Stimulated activated CD4-positive, alpha-beta T cell treated with anti-CD3 and anti-CD28 coated beads, TNF-alpha, amount 100 ng/mL, for 1 hour (primary cell): ENCODE measurements at places on chromosomes 13 and 19.
A peak's percentile ranks its signal among the peaks of the same experiment; 100 is the strongest.

GRCh38 chr13:41268764-41269163 is 5.4 kb upstream of the MTRF1 start:
- no peak for DNase-seq

DNA sequence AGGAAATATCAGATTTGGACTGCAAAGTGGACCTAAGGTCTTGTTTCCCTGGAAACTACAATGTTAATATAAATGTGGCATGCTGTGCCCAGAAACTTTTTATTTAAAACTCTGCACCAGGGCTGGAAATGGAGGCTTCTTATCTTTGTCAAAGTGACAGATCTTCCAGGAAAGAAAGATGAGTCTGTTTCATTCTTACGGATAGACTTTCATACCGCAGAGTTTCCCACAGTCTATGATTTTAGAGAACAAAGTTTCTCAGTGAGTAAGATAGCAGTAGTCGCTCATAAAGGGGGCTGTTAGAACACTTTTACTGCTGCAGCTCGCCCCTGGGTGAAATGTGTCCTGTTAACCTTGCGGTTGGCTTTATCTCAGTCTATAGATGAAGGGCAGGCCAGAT is 6.7 kb downstream of the CLEC11A start:
- no peak for DNase-seq

GRCh38 chr19:33279430-33280350 is 22.6 kb downstream of the CEBPA start:
- DNase-seq, result no peak

GRCh38 chr19:58350001-58350861 is 3.1 kb downstream of the A1BG start:
- no peak for DNase-seq

GRCh38 chr13:27005976-27006518 is 165.6 kb downstream of the USP12 start:
- no peak for DNase-seq

- DNase-seq, result no peak
Measured at GRCh38 chr13:24228852-24229458, 68.4 kb downstream of the SPATA13 start.

GRCh38 chr19:48213959-48214358 is 41.8 kb downstream of the CARD8 start:
- DNase-seq, result no peak

DNA sequence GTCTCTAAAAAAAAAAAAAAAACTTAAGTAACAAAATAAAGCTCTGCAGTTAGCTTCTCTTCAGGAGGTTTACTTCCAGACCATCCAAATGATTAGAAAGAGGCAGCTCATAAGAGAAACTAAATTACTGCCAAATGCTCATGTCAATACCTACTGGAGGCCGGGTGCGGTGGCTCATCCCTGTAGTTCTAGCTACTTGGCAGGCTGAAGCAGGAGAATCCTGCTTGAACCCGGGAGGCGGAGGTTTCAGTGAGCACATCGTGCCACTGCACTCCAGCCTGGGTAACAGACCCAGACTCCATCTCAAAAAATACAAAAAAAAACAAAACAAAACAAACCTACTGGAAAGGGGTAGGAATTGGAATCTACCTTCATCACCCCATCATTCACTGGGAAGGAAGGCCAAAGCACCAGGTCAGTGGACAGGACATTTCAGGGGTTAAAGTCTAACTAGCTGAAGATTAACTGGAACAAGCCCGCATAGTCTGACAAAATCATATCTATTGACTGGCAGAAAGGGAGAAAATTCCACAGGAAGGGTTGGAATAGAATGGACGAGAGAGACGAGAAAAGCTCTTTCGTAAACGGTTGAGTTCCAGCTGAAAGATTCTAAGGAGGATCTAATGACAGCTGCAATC is 1.3 kb downstream of the ZFP14 start:
- DNase-seq, result no peak

GRCh38 chr19:58058467-58058866 is 615 bp upstream of the ZNF135 start:
- DNase-seq, result no peak

DNA sequence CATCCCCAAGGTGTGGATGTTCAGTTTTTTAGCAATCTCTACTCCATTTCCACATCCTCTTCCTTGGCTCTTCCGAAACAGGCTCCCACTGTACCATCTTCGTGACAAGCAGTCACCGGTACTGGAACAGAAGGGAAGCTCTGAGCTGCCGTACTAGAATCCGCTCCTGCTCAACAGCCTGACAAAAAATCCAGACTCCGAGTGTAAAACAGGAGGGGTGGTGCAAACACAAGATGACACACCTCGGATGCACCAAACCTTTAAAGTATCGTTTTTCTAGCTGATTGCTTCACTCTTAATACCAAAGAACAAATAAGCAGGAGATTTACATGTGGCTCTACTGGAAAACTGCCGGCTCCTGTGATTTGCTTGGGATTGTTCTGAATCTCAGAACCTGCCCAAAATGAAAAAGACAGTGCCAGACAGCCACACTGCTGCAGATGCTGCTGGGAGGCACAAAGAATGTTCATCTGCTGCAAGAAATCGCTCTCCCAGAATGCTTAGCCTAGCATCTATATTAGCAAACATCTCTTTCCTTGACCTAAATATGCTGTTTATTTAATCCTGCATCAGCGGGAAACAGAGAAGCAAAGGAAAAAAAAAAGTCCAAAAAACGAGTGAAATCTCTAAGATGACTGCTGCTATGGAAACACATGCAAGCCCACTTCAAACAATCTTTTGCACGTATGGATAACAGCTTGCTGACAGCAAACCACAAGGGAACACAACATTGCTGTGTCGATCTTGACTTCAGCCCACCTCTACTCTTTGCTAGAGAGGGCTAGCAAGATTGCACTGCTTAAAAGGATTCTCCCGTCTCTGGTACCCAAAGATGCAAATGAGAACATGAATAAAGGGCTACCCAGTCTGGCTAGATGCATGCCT is 38.0 kb upstream of the DOCK9 start:
- DNase-seq, result no peak

DNA sequence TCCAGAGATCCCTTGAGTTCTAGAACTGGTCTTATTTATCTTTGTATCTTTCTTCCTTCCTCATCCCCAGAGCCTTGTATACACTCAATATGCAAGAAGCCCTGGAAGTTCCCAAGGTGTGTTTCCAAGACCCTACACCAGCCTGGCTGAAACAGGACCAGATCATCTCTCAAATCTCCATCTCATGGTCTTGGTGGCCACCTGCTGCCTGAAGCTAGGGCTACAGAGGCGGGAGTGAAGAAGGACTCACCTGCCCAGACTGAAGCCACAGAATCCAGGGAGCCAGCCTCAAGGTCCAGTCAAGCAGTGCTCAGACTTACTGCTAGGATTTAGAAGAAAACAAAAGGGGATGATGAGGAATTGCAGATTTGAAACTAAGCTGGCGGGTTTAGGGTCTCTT is 6.1 kb upstream of the CYSLTR2 start:
- no peak for DNase-seq

DNA sequence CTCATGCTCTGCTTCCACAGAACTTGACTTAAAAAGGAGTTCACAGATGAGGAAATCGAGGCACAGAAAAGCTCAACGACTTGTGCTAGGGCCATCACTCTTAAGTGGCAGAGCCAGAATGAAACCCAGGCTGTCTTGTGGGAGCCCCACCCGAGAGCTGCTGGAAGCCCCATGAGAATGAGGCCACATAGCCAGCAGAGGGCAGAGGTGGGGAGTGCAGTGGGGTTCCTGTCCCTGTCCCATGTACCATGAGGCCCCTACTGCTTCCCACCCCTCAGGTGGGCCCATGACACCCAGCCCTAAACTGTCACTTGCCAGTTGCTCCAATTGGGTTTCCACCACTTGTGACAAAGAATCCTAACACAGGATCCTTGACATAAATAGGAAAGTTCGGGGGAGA is 175.9 kb downstream of the IRS2 start:
- peak; percentile 5 for DNase-seq

GRCh38 chr13:114049026-114049425 is 75.2 kb upstream of the C13orf46 start:
- no peak for DNase-seq

- no peak for DNase-seq
Measured at GRCh38 chr19:4985551-4985991, 16.7 kb downstream of the KDM4B start.

DNA sequence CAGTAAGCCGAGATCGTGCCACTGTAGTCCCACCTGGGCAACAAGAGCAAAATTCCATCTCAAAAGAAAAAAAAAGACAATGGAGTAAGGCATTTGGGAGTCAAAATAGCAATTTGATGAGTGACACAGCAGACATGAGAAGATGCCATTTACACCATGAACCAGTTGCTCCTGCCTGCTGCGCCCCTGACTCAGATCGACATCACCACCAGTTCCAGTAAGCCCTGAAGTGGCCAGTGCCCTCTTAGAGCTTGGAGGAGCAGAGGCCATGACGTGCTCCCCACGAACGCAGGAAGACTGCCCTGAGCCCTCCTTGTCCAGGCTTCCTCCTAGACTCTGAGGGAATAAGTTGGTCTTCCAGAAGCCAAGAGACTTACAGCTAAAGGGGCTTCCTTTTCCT is 339.2 kb downstream of the MYO16 start:
- no peak for DNase-seq

DNA sequence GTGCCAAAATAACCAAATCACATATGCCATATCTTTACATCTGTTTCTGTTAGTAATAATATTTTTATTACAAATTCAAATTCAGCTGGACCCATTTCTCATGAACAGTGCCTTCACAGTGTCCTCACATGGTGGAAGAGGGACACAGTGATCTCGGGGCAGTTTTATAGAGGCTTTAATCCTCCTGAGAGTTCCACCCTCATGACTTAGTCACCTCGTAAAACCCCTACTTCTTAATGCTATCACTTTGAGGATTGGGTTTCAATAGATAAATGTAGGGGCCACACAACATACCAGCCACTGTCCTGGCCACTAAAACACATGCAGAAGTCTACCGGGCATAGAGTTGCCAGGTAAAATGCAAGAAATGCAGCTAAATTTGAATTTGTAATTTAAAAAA is 201.5 kb downstream of the MYO16 start:
- no peak for DNase-seq

- no peak for DNase-seq
Measured at GRCh38 chr19:3397266-3398022, 31.1 kb downstream of the NFIC start.

DNA sequence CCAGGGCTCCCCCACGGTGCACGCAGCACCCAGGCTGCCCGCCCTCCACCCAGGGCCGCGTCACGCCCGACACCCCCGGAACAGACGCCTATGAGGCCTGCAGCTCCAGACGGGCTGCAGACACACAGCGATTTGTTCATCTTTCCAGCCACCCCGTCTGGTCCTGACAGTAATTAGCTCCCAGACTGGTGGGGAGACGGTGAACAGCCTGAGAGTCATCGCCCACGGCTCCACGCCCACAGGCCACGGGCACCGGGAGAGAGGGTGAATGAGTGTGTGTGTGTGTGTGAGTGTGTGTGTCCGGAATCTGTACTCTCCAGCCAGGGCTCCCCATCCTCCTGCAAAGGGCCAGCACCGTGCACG is 18.1 kb downstream of the GADD45B start:
- no peak for DNase-seq

GRCh38 chr13:90553159-90553558 is 794.3 kb upstream of the MIR17HG start:
- no peak for DNase-seq

GRCh38 chr13:49303533-49304252 is 56.0 kb downstream of the CDADC1 start:
- DNase-seq, result no peak

DNA sequence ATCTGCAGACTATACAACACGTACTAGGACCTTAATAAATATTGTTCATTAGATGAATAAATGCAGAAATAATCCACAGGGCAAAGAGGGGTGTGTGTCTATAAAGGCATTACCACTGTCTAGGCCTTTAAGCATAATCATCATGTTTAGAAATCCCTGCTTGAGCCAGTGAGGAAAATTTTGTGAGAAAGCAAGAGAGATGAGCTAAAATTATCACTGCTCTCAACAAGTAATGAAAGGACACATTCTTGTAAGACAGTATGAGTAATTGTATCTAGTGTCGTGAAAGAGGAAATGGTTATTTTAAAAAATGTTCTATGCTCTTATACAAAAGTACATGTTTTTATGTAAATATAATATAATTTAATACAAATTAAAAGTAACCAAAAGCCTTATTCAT is 1699.4 kb downstream of the PCDH9 start:
- no peak for DNase-seq

DNA sequence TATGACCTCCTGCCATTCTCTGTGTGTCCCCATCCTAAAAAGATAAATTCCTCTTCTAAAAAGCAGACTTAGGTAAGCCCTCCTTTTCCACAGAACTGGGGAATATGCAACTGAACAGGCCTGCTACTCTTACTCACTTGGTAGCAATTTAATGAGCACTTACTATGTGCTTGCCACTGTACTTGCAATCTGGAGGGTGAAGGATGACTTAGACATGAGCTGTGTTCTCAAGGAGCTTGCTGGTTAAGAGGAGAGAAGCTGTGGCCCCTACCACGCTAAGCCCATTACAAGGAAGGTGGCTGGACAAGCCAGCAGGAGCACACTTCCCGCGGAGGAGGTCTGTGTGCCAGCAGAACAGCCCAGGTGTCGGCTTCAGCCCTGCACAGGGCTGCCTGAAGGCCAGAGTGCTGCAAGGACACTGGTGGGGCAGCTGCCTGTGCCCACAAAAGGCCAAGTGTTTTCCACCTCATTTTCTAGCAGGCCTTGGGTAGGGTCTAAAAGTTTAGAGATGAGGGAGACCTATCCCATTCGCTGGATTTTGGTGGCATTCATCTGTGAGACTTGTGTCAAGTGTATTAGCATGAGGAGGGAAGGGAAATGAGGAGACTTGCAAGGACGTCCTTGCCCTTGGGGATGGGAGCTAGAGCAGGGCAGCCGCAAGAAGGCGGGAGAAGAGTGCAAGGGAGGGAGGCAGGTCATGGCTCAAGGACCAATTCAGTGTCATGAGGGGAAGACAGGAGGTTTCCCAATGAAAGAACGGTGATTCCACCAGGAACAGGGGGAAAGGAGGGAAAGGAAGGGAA is 52.0 kb downstream of the COL4A1 start:
- no peak for DNase-seq

- DNase-seq, result no peak
Measured at GRCh38 chr19:34595683-34596082, 81.3 kb downstream of the SCGB2B2 start.

GRCh38 chr19:10838377-10838776 is 2.4 kb upstream of the TMED1 start:
- DNase-seq, result no peak

DNA sequence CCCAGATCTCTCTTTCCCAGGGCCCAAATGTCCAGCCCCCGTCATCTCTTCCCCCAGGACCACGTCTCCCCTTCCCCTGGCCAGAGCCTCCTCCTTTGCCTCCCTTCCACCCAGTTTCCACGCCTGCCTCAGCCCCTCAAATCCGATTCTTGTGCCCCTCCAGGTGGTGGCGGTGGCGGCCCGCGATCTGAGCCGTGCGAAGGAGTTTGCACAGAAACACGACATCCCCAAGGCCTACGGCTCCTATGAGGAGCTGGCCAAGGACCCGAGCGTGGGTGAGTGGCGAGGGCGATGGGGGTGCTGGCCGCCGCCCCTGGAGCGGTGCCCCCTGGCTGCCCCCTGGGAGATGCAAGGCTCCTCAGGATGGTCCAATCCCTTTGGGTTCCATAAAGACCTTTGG is 1.3 kb downstream of the DHDH start:
- DNase-seq, result no peak
